ENCODE measurements at places on chromosomes 1 and 21.

- DNase-seq = no peak
These were observed 4.8 kb upstream of the SELENBP1 start for GRCh38 chr1:151377150-151377884.

GRCh38 chr21:28177124-28177523 is 815.6 kb downstream of the LTN1 start:
- no peak for DNase-seq

DNA sequence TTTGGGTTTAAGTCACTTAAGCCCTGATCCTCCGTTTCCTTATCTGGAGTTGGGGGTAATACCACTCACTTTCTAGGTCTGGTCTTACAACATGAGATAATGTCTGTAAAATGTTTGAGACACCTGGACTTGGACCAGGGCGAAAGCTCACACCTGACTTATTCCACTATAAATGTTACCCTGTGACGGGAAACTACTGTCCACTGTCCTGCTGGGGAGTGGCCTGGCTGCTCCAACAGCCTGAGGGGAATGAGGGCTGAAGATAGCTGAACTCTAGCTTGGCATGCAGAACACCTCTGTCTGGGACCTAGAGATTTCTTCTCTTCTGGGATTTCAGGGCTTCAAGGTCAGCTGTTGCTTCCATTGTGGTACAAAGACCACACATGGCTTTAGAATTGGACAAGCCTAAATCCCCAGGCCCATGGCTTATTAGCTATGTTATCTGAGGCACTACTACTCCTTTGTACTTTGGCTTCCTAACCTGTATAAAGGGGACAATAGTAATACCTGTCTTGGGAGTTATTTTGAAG is 9.5 kb upstream of the A3GALT2 start:
- no peak for DNase-seq

DNA sequence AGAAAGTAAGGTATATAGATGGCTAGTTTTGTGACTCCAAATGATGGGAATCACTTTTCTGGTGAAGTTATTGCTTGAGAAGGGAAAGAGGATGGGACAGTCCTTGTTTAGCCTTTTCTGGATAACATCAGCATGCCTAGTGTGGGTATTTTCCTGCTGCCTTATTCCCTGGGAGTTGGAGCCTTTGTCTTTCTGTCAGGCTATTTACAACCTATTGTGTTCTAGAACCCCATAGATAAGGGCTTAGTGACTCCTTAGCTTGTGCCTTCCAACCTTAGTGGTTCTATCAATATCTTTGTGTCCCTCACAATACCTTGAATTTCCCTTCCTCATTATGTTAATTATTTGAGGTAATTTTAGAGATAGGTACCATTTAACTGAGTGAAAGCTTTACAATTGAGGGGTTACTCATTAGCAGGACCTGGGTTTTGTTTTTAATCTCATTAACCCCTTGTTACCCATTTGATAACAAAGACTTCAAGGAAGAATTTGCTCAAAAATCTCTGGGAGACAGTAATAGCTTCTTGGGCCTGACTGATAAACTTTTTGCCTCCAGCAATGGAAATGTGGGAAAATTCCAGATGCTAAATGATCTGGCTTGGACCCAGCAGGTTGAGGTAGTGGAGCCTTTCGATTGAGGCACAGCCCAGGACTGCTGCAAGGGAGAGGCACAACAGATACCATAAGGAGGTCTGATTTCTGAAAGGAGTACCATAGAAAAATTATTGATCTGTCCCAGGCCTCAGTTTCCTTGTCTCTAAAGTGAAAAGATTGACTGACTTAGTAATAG is 49.0 kb downstream of the CACHD1 start:
- DNase-seq = no peak

- DNase-seq = no peak
These were observed 132.4 kb upstream of the TMEM51 start for GRCh38 chr1:15020943-15021745.

Measured in activated CD4-positive, alpha-beta T cell treated with anti-CD3 and anti-CD28 coated beads, Interleukin-2, amount 50 U/mL, for 48 hours (primary cell).